Left hindlimb (tissue), 1 donor: ENCODE measurements at places on chromosomes 4 and X.

DNA sequence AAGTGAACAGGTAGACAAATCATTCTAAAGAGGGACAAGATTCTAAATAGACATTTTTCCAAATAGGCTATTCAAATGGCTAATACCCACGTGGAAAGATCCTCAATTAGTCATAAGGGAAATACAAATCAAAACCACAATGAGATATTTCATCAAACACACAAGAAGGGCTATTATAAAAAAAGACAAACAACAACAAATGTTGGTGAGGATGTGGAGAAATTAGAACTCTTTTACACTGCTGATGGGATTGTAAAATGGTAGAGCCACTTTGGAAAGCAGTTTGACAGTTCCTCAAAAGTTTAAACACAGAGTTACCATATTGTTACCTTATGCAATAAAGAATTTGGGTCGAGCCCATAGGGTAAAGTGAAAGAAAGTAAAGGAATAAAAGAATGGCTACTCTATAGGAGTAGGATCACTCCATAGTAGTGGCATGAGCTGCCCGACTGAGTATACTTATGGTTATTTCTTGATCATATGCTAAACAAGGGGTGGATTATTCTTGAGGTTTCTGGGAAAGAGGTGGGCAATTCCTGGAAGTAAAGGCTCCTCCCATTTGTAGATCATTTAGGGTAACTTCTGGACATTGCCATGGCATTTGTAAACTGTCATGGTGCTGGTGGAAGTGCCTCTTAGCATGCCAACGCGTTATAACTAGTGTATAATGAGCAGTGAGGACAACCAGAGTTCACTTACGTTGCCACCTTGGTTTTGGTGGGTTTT, 58.9 kb upstream of the FAM9C start:
- DNase-seq, result no peak

- DNase-seq, result no peak
Measured at GRCh38 chr4:163565226-163566135, 71.0 kb downstream of the TMA16 start.

GRCh38 chr4:168708108-168708507, 211.3 kb downstream of the PALLD start:
- no peak for DNase-seq

DNA sequence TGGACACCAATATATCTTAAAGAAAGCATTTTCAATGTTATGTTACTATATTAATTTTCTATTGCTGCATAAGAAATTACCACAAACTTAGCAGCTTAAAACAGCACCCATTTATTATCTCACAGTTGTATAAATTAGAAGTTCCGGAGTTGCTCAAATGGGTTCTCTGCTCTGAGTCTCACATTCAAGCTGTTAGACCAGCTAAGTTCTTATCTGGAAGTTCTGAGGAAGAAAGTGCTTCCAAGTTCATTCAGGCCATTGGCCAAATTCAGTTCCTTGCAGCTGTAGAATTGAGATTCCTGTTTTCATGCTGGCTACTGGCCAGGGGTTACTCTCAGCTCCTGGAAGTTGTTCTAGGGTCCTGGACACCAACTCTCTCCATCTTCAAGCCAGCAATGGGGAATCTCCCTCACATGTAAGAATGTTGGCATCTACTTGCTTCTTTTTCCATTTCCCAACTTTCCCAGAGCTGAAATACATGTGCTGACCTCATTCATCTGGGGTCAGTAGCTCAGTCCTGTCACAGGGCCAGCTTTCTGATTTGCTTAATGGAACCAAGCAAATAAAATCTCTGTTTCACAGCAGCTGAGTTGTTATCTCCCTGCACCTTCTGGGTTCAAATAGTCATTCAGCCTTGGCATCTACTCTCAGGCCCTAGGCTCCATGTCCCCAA, 99.6 kb upstream of the INTU start:
- peak; percentile 74 for DNase-seq

DNA sequence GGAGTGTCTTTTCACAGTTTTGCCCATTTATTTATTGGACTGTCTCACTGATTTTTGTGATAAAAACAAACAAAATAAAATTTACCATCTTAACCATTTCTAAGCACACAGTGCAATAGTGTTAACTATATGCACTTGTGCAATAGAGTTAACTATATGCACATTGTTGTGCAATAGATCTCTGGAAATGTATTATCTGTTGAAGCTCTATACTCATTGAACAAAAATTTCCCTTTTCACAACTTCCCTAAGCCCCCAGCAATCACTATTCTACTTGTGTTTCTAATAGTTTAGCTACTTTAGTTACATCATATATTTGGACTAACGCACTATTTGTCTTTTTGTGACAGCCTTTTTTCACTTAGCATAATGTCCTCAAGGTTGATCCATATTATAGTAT, 59.7 kb upstream of the BEX4 start:
- DNase-seq, result no peak

DNA sequence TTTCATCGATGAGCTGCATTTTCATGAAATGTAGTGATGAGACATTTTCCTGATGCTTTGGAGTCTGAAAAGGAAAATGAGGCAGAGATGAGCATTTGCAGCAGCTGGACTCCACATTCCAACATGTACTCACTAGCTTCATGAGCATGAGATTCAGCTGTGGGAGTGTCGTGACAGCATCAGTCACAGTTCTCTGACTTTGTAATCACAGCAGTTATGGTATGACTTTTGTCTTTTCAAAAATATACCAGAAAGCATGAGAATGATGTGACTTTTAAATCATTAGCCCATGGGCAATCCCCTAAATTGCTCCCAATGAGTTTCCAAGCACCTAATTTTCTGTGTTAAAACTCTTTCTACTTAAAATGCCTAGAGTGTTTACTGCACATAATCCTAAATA, 18.3 kb upstream of the MSL3 start:
- no peak for DNase-seq

- DNase-seq, result no peak
Measured at GRCh38 chrX:1518512-1518911, 18.5 kb downstream of the P2RY8 start.

DNA sequence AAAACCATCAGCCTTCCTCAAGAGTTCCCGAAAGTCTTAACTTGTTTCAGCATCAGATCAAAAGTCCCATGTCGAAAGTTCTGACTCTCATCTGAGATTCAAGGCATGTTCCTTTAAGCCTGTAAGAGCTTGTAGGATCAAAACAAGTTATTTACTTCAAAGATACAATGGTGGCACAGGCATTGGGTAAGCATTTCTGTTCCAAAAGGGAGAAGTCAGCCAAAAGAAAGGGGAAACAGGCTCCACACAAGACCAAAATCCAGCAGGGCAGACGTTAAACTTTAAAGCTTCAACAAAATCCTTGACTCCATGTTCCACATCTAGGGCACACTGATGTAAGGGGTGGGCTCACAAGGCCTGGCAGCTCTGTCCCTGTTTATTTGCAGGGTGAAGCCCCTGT, 91.7 kb downstream of the FHDC1 start:
- DNase-seq, result no peak

DNA sequence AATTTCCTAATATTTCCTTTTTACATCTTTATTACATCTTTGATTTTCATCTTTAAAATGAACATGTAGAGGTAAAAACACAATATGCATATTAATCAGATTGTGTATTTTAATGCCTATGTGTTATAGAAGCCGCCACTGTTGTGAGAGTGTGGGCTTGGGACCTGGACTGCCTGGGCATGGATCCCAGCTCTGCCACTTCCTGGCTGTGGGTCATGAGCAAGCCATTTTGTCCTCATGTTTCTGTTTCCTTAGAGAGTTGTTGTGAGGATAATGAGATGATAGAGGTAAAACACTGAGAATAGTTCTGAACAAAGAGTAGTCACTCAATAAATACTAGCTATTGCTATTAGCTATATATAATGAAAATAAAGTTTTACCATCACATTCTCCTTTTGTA, 38.4 kb upstream of the SCOC start:
- no peak for DNase-seq

GRCh38 chr4:96247096-96247495, 407.2 kb downstream of the PDHA2 start:
- no peak for DNase-seq

- no peak for DNase-seq
Measured at GRCh38 chr4:183469936-183470335, 25.5 kb downstream of the CDKN2AIP start.

GRCh38 chr4:153156263-153156662, 48.0 kb upstream of the TRIM2 start:
- DNase-seq, result no peak

GRCh38 chr4:47510506-47511143, 25.6 kb downstream of the ATP10D start:
- DNase-seq, result no peak

DNA sequence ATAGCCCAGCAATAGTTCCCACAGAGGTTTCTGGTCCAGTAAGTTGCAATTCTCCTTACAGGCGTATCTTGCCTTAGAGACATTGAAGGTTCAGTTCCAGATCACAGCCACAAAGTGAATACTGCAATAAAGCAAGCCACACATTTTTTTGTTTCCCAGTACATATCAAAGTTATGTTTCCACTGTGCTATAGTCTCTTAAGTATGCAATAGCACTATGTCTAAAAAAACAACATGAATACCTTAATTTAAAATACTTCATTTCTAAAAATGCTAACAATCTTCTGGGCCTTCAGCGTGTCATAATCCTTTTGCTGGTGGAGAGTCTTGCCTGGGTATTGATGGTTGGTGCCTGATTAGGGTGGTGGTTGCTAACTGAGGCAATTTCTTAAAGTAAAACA, 659.1 kb downstream of the GRID2 start:
- no peak for DNase-seq

GRCh38 chr4:55358668-55359067, 12.6 kb downstream of the SRD5A3 start:
- DNase-seq, result no peak

- no peak for DNase-seq
Measured at GRCh38 chr4:114691865-114692264, 93.3 kb downstream of the UGT8 start.

DNA sequence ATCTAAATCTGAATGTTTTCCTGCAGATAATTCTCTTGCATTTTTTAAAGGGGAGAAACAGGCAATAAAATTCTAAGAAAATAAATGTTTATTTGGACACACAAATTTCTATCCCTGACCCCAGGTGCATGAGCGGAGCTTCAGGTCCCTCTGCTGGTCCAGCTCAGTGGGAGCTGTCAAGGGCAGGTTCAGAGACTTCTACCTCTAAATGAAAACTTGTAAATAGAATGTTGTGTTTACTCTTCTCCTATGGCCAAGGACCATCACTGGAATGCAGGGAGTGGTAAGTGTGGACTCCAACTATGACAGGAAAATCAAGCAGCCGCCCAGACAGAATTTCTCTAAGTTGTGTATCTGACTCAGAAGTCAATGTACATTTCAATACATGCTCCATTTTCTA, 148.6 kb upstream of the TTC29 start:
- DNase-seq, result no peak

GRCh38 chr4:112905728-112906127, 143.7 kb upstream of the ANK2 start:
- no peak for DNase-seq

GRCh38 chrX:140141444-140142029, 176.2 kb upstream of the CXorf66 start:
- peak; percentile 34 for DNase-seq

DNA sequence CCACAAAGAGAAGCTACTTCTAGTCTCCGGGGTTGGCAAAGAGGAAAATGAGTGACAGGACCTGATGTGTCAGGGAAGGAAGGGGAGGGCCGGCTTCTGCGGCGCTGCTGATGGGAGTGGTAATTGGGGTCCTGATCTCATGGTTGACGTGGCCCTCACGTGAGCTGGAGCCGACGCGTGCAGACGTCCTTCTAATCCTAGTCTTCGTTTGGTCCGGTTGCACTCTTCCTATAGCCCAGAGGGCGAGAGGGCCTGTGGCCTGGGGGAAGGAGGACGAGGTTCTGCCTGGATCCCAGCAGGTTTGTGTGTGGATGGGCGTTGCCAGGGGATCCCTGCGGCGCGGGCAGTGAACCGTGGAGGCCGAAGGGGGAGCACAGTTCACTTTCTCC, at the start of gene ARMCX1:
Gene ARMCX1, plus strand, starts transcription at position 186 of the 389 bp plus-strand sequence. CDS start 2,384 bp downstream, outside the sequence.
- peak; percentile 88 for DNase-seq

DNA sequence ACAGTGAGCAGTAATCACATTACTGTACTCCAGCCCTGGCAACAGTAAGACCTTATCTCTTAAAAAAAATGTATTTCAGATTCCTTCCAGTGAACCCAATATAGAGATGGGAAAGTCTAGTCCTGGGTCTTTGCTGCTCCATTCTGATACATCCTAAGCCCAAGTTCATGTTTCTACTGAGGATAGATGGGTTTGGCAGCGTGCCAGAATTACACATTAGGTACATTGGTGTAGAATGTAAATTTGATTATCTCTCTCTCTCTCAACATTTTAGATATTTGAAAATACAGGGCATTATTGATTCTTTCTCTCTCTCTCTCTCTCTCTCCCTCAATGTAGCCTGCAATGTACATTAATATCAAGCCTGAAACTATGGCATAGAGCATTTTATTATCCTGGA, 43.5 kb upstream of the ZNF330 start:
- no peak for DNase-seq

DNA sequence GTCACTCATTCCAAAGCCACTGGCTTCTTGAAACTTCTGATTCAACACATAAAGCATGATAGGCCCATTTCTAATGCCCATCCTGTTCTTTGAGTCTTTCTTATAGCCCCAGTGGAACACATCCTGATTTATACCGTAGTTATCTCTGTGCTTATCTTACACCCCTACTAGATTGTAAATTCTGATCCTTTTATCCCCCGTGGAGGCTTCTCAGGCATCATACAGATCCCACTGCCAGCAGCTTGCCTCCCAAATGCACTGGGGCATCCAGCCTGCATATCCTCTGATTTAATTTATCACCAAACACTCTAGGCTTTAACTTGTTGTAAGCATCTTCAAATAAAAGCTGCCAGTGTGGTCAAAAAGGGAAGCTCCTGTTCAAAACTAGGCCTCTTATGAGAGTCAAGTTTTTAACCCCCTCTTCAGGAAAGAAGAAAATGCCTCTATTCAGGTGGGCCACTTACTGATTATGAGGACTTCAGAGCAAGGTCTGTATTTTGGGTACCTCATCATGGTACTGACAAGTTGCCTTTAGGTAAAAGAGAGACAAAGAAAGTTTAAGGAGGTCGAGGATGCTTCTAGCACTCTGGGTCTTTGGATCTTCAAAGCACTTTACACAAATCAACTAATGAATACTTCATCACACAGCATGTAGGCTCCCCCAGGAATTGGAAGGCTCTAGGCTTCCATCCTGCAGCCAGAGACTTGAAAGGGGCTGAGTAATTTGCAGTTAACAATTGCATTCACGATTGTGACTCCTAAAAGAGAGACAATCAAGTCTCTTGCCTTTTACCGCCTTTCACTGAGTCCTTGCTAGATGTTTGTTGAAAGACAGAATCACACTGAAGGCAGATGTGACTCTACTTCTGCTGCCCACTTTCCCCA, 95.8 kb upstream of the LDB2 start:
- no peak for DNase-seq

GRCh38 chrX:118780911-118781310, 42.7 kb upstream of the ZCCHC12 start:
- DNase-seq, result no peak

GRCh38 chr4:10036807-10037342, 15.6 kb upstream of the SLC2A9 start:
- DNase-seq, result no peak

DNA sequence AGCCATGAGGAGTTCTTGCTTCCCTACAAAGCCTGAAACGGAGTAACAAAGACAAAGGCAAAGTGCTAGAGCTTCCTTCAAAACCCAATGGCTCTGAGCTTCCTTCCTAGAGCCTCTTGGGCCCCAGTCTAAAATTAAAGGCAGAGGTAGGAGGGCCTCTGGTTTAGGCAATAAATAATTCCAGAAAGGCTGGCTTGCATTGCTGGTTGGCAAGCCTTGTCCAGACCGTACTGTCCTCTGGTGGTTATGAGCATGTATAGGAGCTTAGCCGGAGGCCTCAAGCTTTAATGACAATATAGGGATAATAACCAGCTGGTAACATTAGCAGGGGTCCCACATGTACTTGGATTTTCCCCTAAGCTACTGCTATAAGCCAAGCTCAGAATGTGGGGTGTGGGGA, 237.3 kb downstream of the AR start:
- DNase-seq, result no peak
